Esophagus muscularis mucosa (tissue), 4 donors: ENCODE measurements at places on chromosomes 6 and 20. TPM values are rescaled to one million over a fixed set of nuclear protein-coding genes. Genes with fewer than 3 reads are reported as not detected.

Gene DEFB115
- total RNA-seq = not detected

Gene MYLK2
- total RNA-seq = not detected

GRCh38 chr20:3014662-3015061 lies 28.8 kb upstream of the GNRH2 start:
- no peaks in the 10 kb centered on the region for H3K4me1 ChIP-seq
- H3K4me3 ChIP-seq = no peak overlapping the region
- no peak overlapping the region for H3K27ac ChIP-seq
- DNase-seq = no peak

DNA sequence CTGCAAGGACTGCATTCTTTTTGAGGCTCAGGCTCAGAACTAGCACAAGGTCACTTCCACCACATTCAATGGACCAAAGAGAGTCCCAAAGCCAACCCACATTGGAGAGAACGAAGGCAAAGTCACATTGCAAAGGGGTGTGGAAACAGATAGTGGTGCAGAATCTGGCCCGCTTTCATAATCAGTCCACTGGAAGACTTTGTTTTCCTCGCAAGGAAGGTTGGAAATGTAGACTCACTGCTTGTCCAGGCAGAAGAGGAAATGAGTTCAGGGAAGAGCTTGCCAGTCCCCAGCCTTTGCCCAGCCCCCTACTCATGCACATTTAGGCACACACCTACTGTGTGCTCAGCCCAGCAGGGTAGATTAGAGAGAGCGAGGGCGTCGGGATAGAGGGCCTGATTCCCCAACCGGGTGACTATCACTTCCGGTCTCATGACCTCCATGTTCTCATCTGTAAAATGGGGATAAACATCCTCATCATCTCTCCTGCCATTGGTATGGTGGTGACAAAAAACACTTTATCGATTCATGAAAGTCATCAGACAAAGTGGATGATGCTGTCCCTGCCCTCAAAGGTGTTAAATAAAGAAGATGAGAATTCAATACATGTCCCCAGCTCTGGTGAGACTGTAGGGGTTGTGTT lies 24.3 kb upstream of the CCN5 start:
- H3K4me1 ChIP-seq = peaks cover 63% of the 10 kb centered on the region
- H3K36me3 ChIP-seq = no peaks in the 10 kb centered on the region
- no peak for DNase-seq
- peak overlapping the region; percentile 88 for H3K27ac ChIP-seq
- H3K27me3 ChIP-seq = no peaks in the 10 kb centered on the region

- H3K4me1 ChIP-seq = peaks cover 45% of the 10 kb centered on the region
- no peaks in the 10 kb centered on the region for H3K27me3 ChIP-seq
- no peaks in the 10 kb centered on the region for H3K36me3 ChIP-seq
- H3K4me3 ChIP-seq = peak overlapping the region; percentile 73
- peak overlapping the region; percentile 76 for H3K27ac ChIP-seq
Observed at GRCh38 chr20:43916881-43917371, 2.3 kb downstream of the TOX2 start.

- H3K36me3 ChIP-seq = no peaks in the 10 kb centered on the region
- H3K27ac ChIP-seq = no peak overlapping the region
- no peak overlapping the region for H3K4me3 ChIP-seq
- no peak for DNase-seq
- H3K4me1 ChIP-seq = peaks cover 19% of the 10 kb centered on the region
Observed at GRCh38 chr6:134034961-134035822, 17.2 kb downstream of the SLC2A12 start.

- DNase-seq = no peak
- H3K27me3 ChIP-seq = no peaks in the 10 kb centered on the region
- H3K27ac ChIP-seq = no peak overlapping the region
- no peaks in the 10 kb centered on the region for H3K4me1 ChIP-seq
Observed at GRCh38 chr6:166934174-166934573, 22.2 kb downstream of the RNASET2 start.
